Activated CD8-positive, alpha-beta memory T cell treated with anti-CD3 and anti-CD28 coated beads, Interleukin-2, amount 10 ng/mL, durations not matched to agents 7 days and 5 days (primary cell): ENCODE measurements at places on chromosomes 6 and 20. TPM values are rescaled to one million over a fixed set of nuclear protein-coding genes. Genes with fewer than 3 reads are reported as not detected.

The UBE2C gene
- total RNA-seq: 219 TPM

The JPH2 gene
- not detected for total RNA-seq

The OPRL1 gene
- total RNA-seq: 0.75 TPM

- no peak overlapping the region for H3K4me3 ChIP-seq
- no peaks in the 10 kb centered on the region for H3K36me3 ChIP-seq
- H3K27me3 ChIP-seq: peaks cover 10% of the 10 kb centered on the region
- no peak for DNase-seq
- peaks cover 10% of the 10 kb centered on the region for H3K4me1 ChIP-seq
Measured at GRCh38 chr6:43304361-43304760, 4.3 kb downstream of the CRIP3 start.

The PEX7 gene
- 3.5 TPM for total RNA-seq

DNA sequence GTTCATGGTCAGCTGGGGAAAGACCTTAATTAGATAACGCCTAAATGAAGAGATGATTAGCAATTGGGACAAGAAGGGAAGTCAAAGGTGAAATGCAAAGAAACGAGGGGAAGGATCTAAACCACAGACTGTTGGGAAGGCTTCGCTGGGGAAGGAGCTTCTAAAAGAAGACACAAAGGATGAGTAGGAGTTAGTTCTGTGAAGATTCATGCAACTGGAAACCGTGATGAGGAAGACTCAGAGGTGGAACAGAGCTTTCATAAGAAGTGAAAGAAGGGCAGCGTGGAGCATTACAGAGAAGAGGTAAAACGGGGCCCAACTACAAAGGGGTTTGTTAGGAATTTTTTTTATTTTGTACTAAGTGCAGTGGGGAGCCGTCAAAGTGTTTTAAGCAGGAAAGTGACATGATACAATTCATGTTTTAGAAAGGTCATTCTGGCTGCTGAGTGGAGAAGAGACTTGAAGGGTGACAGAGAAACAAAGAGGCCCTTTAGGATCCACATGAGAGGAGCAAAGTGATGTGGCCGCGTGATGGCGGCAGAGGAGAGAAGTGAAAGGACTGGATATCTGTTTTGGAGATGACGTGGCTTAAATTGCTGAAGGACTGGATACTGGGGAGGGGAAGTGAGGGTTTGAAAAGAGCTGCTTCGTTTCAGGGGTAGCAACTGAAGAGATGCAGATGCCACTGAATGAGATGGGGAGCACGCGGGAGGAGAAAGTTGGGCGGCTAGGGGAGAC lies 33.6 kb downstream of the TTI1 start:
- no peak for DNase-seq
- H3K4me1 ChIP-seq: peaks cover 15% of the 10 kb centered on the region
- H3K4me3 ChIP-seq: no peak overlapping the region
- peaks cover 51% of the 10 kb centered on the region for H3K36me3 ChIP-seq
- no peak overlapping the region for H3K27ac ChIP-seq

- peaks cover 3% of the 10 kb centered on the region for H3K36me3 ChIP-seq
- no peak for DNase-seq
- no peak overlapping the region for H3K4me3 ChIP-seq
- peaks cover 14% of the 10 kb centered on the region for H3K4me1 ChIP-seq
- H3K27ac ChIP-seq: no peak overlapping the region
Measured at GRCh38 chr6:28675600-28675999, 149.9 kb downstream of the GPX5 start.

DNA sequence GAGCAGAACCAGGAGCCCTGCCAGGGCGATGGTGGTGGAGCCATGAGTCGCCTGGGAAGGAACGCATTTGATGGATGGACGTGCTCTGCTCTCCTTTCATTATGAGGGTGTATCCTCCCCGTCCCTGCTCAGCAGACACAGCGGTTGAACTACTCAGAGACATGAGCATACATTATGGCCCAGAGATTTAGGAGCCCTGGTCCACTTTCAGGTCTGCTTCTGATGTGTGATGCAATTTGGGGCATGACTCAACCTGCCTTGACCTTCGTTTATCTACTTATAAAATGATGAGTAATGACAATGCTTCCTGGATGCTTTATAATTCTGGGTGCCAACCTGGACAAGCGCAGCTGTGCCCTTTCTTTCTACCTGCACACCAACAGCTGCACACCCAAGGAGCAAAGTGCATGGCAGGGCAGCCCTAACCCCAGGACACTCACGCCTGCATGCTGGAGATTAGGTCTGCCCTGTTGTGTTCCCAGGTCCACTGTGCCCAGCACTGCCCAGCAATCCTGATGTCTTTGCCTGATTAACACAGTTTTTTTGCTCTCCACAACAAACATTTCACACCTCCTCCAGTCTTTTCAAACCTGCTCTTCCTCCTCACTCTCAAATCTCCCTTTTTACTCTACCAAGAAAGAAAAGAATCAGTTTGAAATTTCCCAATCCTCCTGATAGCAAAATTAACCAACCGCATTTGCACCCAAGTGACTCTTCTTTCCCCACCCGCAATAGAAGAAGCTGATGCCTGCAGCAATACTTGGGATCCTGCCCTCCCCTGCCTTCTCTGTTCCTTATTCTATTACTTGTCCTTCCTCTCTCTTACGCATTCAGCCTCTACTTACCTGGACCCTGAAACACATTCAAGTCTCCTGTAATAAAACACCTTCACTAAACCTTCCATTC lies 81.2 kb downstream of the EZR start:
- no peak overlapping the region for H3K4me3 ChIP-seq
- peak overlapping the region; percentile 1 for H3K27ac ChIP-seq
- H3K27me3 ChIP-seq: no peaks in the 10 kb centered on the region
- H3K4me1 ChIP-seq: peaks cover 15% of the 10 kb centered on the region
- no peak for DNase-seq

- DNase-seq: no peak
- peaks cover 7% of the 10 kb centered on the region for H3K27me3 ChIP-seq
- no peaks in the 10 kb centered on the region for H3K4me1 ChIP-seq
- no peak overlapping the region for H3K4me3 ChIP-seq
Measured at GRCh38 chr20:40648210-40649072, 40.6 kb downstream of the MAFB start.

DNA sequence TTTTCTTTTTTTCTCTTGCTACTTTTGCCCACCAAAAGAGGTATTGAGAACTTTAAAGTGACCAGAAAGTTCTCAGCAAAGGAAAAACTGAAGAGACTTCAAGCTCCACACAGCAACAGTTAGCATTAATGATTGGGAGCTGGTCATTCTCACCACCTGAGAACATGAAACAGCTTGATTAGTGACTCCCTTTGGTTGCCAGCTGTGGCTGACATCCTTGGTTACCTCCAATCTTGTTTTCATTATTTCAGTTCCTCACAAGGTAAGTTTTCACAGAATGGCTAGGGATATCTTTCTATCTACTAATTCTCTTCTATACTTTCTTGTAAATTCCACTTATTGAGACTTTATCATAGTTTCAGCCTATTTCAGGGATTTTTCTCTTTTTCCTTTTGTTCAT lies 427.9 kb downstream of the QKI start:
- DNase-seq: no peak
- H3K27me3 ChIP-seq: no peaks in the 10 kb centered on the region
- H3K27ac ChIP-seq: no peak overlapping the region

DNA sequence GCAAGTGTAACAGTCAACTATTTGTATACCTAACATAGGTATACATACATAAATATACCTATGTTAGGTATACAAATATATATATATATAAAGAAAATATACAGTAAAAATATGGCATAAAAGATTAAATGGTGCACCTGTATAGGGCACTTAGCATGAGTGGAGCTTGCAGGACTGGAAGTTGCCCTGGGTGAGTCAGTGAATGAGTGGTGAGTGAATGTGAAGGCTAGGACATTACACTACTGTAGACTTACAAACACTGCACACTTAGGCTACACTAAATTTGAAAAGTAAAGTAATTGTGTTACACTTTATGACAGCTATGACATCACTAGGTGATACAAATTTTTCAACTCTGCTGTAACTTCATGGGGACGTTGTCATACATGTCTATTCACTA lies 65.6 kb downstream of the CDC5L start:
- no peak overlapping the region for H3K27ac ChIP-seq
- H3K4me1 ChIP-seq: peaks cover 10% of the 10 kb centered on the region
- H3K27me3 ChIP-seq: peaks cover 6% of the 10 kb centered on the region
- no peak for DNase-seq
- peaks cover 7% of the 10 kb centered on the region for H3K36me3 ChIP-seq

GRCh38 chr20:12166053-12166717 lies 248.5 kb downstream of the BTBD3 start:
- no peak overlapping the region for H3K27ac ChIP-seq
- H3K27me3 ChIP-seq: no peaks in the 10 kb centered on the region
- H3K4me1 ChIP-seq: no peaks in the 10 kb centered on the region
- no peaks in the 10 kb centered on the region for H3K36me3 ChIP-seq

DNA sequence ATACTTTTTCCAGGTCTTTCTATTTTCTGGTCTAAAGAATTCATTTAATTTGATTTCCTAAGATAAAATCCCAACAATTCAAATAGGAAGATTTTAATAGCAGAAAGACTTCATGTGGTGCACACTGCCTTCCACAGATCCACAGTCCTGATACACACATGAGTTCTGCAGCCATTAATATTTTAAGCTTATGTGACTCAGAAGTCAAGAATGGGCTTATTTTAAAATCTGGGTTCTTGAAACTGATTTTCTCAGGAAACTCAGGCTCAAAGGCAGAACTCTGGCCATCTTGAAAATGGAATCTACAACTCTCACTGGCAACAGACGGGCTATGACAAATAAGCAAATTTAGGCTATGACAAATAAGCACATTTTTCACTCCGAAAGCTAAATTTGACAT lies 88.2 kb downstream of the COL12A1 start:
- no peaks in the 10 kb centered on the region for H3K4me1 ChIP-seq
- no peaks in the 10 kb centered on the region for H3K36me3 ChIP-seq
- no peaks in the 10 kb centered on the region for H3K27me3 ChIP-seq
- H3K4me3 ChIP-seq: no peak overlapping the region
- no peak overlapping the region for H3K27ac ChIP-seq

- no peak overlapping the region for H3K4me3 ChIP-seq
- DNase-seq: peak; percentile 81
- H3K27ac ChIP-seq: peak overlapping the region; percentile 82
- H3K27me3 ChIP-seq: peaks cover 18% of the 10 kb centered on the region
- peaks cover 32% of the 10 kb centered on the region for H3K4me1 ChIP-seq
Measured at GRCh38 chr20:33229843-33230242, 6.0 kb upstream of the BPIFA1 start.

GRCh38 chr6:106143665-106144064 lies 57.5 kb downstream of the PRDM1 start:
- peaks cover 82% of the 10 kb centered on the region for H3K4me1 ChIP-seq
- H3K27ac ChIP-seq: peak overlapping the region; percentile 95
- DNase-seq: no peak
- H3K4me3 ChIP-seq: no peak overlapping the region
- H3K36me3 ChIP-seq: peaks cover 2% of the 10 kb centered on the region

DNA sequence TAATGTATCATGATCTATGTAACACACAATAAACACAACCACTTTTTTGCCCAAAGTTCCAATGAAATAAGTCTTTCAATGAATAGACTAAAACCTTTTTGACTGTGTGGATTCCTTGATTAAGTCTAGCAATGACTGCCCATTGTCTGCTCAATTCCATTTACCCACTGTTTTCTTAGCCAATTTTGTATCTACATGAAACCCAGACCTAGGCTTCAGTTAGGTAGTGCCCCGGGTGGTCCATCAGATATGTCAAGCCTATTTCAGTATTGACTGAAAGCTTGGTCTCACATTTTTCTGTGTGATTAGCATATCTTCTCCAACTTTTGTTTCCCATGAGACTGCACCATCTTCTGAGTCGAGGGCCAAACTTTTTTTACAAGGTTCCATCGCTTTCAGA lies 615.0 kb downstream of the C6orf118 start:
- H3K27ac ChIP-seq: no peak overlapping the region
- H3K27me3 ChIP-seq: no peaks in the 10 kb centered on the region
- no peak overlapping the region for H3K4me3 ChIP-seq

GRCh38 chr6:121531658-121532169 lies 96.3 kb downstream of the GJA1 start:
- H3K27me3 ChIP-seq: no peaks in the 10 kb centered on the region
- DNase-seq: no peak

DNA sequence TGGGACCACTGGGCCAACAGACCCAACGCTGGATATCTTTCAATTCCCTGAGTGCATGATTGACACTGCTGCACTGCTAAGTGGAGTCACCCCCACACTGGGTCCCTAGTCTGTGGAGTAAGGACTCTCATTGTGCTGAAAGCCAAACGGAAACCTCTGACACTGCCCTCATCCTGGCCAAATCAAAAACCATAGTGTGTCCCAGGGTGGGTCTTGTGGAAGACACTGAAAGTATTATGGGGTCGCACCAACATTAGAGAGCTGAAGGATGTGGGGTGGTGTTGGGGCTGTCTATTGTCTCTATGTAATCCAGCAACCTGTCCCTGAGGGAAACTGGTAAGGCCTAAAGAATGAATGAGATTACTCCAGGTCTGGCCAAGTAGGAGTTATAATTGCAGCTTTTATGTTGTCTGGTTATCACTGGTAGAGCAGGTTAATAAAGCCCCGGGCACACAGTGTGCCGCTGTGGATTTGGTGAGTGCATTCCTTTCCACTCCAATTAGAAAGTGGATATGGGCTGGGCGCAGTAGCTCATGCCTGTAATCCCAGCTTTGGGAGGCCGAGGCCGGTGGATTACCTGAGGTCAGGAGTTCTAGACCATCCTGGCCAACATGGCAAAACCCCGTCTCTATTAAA lies 57.9 kb downstream of the HLA-A start:
- H3K4me1 ChIP-seq: peaks cover 16% of the 10 kb centered on the region
- H3K27me3 ChIP-seq: peaks cover 47% of the 10 kb centered on the region
- H3K4me3 ChIP-seq: no peak overlapping the region
- DNase-seq: peak; percentile 69

The TBX18 gene
- not detected for total RNA-seq

DNA sequence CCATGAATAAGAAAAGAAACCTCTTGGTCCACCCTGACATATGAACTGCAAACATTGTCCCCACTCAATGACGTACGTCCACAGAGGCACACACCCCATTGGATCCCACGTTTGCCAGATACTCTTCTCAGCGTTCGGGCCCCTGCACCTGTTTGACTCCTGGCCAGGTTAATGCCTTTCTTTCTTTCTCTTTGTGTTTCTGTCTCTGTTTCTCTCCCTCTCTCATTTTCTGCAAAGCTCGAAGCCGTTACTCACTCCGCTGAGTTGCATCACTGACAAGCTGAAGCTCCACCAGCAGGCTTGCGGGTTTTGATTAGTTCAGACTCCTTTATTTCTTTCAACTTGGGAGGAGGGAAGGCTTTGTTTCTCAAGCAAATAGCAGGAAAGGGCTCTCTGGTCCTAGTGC lies 135.5 kb upstream of the SUPT3H start:
- no peaks in the 10 kb centered on the region for H3K4me1 ChIP-seq
- no peak overlapping the region for H3K27ac ChIP-seq
- H3K27me3 ChIP-seq: no peaks in the 10 kb centered on the region
- DNase-seq: no peak

The GGTLC1 gene
- not detected for total RNA-seq

GRCh38 chr6:29813809-29814208 lies 13.8 kb upstream of the HLA-G start:
- peaks cover 16% of the 10 kb centered on the region for H3K27me3 ChIP-seq
- H3K36me3 ChIP-seq: no peaks in the 10 kb centered on the region
- peaks cover 16% of the 10 kb centered on the region for H3K4me1 ChIP-seq
- no peak overlapping the region for H3K27ac ChIP-seq
- DNase-seq: no peak
